ENCODE measurements at places on chromosomes 4 and X.
A peak's percentile ranks its signal among the peaks of the same experiment; 100 is the strongest.

DNA sequence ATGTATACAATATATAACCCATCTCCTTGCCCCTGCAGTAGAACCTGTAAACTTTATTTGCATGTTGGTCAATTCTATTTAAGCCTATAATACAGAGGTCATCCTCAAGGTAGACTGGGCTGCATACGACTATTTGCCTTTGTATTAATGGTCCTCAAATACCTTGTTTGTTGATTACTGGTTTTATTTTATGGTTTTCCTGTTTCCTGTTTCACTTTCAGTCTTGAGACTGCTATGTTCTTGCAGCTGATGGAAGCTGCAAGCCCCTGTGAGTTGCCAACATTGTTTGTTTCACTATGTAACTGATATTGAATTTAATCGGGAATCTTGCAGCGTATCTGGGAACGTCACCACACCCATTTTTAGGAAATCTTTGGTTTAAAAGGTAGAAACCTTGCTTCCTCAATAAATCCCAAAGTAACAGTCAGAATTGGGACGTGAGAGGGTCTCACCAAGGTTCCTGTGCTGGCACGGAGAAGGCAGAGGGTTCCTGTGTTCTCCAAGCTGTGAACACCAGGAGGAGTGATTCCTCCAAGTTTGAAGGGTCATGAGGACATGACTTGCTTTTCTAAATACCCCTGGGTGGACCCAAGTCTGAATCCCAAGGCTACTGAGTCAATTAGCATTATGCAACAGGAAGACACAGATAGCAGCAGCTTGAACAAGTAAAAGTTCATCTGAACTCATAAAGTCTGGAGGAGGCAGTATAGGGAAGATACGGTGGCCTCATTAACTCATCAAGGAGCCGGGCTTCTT is 110.6 kb upstream of the PNPLA4 start:
- DNase-seq: no peak

GRCh38 chrX:103362474-103362873 is 6.2 kb downstream of the TCEAL9 start:
- DNase-seq: peak; percentile 29

DNA sequence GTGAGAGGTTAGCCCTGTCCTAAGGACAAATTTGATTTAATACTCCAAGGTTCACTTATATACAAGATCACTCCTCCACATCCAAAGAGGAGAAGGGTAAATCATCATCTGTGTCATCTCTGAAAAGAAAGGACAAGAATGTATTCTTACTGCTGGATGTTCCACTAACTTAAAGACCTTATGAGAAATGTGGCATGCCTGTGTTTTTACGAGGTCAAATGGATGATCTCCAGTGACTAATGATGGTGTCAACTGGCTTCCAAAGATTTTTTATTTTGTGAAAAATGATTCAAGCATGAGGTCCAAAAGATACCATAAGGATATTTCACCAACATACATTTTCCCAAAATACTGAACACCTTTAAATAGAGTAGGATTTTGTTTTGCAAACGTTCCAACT is 143.4 kb downstream of the PTCHD1 start:
- peak; percentile 15 for DNase-seq

GRCh38 chr4:16674082-16674481 is 224.4 kb downstream of the LDB2 start:
- no peak for DNase-seq
